ENCODE measurements at places on chromosomes 2 and 18.

GRCh38 chr2:240959941-240960308 is 38.5 kb upstream of the SNED1 start:
- DNase-seq, result no peak

GRCh38 chr18:79816981-79817606 is 19.4 kb downstream of the KCNG2 start:
- no peak for DNase-seq

DNA sequence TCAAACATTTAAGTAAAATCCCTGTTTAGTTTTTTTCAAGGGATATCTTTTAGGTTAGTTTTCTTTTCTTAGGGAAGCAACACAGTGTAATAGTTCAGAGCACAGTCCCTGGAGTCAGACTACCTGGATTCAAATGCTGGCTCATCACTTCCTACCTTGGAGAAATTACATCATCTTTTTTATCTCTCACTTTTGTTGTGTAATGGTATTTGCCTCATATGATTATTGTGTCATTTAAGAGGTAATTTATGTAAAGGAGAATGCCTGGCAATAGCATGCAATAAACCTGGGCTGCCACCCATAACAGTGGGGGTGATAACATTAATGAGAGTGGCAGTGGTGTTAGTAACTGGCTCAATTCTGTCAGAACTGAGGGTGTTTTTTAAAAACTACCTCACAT is 26.3 kb downstream of the ERLEC1 start:
- no peak for DNase-seq

DNA sequence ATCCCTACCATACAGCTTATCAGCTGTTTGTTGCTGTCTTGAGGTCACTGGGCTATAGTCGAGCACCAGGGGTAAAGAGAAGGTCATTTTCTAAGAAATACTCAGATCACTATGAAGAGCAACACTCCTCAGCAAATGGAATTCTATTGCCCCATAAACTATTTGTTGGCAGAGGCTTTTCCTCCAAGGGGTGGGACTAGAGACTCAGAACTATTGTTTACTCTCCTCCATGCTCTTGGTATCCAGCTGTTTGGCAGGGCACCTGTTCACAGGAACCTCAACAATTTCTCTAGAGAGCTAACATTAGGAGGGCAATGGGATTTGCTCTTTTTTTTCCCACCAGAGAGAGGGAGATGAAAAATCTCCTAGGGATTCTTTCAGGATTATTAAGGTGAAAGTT is 249.1 kb upstream of the SPRED2 start:
- DNase-seq, result no peak

GRCh38 chr2:3214065-3214464 is 163.6 kb downstream of the EIPR1 start:
- no peak for DNase-seq

DNA sequence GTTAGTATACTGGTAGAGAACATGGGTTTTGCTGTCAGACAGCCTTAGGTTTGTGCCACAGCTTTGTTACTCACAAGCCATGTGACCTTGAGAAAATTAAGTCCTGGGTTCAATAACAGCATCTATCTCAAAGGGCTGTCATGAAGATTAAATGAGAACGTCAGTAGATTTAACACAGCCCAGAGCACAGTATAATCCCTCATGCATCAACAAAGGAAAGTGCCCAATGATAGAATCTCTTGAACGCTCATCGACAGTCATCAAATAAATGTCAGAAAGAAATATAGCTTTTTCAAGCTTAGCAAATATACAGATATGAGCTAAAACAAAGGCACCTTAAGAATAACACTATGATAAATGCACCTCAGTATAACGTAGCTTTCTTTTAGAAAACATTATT is 22.3 kb downstream of the CUL3 start:
- DNase-seq, result no peak

DNA sequence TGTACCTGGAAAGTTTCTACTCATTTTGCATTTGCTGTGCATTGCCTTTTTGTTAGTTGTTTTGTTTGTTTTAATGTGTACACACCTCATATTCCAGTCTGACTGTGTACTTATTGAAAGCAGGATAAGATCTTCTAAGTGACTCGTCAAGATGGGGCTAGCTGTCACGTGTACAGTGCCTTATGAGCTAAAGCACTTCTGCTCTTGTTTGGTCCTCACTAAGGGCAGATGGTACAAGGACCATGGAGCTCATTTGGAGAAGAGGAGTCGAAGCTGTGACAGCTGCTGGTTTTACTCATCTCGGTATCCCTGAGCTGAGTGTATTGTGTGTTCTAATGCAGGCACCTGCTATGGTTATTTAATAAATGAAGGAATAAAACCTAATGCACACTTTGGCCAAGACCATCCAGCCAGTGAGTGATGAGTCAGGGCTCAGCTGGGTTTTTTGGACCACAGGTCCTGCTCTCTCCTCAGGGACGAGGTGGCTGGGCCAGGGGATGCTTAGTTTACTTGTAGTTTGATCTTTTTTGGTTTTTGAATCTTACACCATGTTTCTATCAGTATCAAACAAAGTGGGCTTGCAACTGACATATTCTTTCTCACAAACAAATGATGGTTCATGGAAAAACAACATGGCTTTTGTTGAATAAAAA is 152.5 kb upstream of the APCDD1 start:
- DNase-seq, result no peak

GRCh38 chr2:42792087-42792582 is 248 bp downstream of the HAAO start:
- DNase-seq, result peak; percentile 24

- no peak for DNase-seq
These were observed 276.9 kb downstream of the CAMKMT start for GRCh38 chr2:44638649-44639048.

- DNase-seq, result no peak
These were observed 582.4 kb upstream of the RAB6C start for GRCh38 chr2:129396980-129397599.

DNA sequence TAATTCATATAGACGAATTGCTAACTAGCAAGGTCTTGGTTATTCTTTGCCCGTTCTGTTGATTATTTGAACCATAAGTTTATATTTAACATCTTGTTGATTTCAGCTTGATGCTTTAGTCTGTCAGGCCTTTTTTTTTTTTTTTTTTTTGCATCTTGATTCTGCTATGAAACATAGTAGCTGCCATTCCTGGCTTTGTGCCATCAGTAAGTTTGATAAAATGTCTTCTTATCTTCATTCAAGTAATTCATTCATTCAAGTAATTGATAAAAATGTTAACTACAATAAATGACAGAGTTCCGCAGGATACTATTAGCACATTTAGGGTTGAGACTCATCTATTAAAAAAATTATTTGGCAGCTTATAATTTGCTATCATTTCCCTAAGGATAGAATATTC is 134.7 kb downstream of the LYPD6B start:
- no peak for DNase-seq

DNA sequence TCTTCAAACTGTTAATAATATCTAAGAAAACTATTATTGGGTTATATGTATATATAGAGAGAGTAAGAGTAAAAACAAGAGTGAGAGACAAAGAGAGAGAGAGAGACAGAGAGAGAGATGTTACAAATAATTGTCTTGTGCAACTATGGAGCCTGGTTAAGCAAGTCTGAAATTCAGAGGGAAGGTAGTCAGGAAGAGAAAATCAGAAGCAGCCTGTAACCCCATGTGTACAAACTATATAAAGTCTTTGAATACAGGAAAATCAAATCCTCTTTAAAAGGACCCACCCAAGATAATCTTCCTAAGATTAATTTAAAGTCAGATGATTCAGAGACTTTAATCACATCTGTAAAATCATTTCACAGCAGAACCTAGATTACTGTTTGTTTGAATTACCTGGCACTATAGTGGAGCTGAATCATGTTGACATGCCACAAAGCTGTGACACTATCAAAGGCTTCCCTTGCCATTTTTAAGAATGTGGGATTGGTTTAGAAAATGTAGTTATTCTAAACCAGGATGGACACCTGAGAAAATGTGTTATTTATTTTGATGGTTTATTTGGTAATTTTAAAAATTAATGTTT is 301.7 kb upstream of the FSIP2 start:
- no peak for DNase-seq

DNA sequence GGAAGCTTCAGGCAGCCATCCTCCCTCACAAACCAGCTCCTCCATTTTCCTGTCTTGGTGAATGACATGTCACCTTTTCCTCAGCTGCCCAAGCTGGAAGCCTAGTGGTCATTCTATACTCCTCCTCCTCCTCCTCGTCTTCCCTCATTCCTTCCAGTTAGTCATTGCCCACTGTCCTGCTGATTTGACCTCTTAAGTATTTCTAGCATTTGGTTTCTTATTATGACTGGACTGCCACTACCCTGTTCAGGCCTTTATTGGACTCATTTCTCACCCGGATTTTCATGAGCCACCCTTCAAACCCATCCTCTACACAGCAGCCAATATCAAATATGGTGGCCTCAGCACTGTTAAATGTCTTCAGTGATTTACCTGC is 21.9 kb upstream of the MGAT5 start:
- DNase-seq, result no peak

- DNase-seq, result no peak
These were observed 400.2 kb upstream of the SPHKAP start for GRCh38 chr2:228581731-228582130.

GRCh38 chr2:3289526-3289925 is 88.1 kb downstream of the EIPR1 start:
- DNase-seq, result no peak

- peak; percentile 78 for DNase-seq
These were observed at the start of the genes ATG4B and THAP4 for GRCh38 chr2:241637018-241637794. Gene ATG4B, plus strand, starts transcription at chr2:241637693. Its CDS starts 22 bp downstream, at chr2:241637715. Gene THAP4, minus strand, starts transcription at chr2:241637158. Its CDS starts 141 bp downstream, at chr2:241637017.

DNA sequence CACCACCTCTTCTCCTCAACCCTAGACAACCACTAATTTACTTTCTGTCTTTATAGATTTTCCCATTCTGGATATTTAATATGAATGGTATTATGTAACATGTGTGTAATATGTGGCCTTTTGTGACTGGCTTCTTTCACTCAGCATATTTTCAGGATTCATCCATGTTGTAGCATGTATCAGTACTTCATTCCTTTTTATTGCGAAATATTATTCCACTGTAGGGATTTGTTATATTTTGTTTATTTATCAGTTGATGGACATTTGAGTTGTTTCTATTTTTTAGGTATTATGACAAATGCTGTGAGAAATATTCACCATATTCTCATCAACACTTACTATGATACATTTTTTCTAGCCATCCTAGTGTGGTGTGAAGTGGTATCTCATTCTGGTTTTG is 138.8 kb upstream of the DLGAP1 start:
- DNase-seq, result no peak

- DNase-seq, result no peak
These were observed 9.2 kb downstream of the SEPTIN10 start for GRCh38 chr2:109604597-109604996.

Data from activated naive CD4-positive, alpha-beta T cell treated with anti-CD3 and anti-CD28 coated beads, Interleukin-2, amount 50 U/mL, for 16 hours (primary cell).